T-helper 22 cell (primary cell): ENCODE measurements at places on chromosomes 1 and 21.

GRCh38 chr1:30718636-30719405 is 4.6 kb downstream of the MATN1 start:
- peak; percentile 62 for DNase-seq

GRCh38 chr21:30271611-30272010 is 11.1 kb downstream of the KRTAP24-1 start:
- no peak for DNase-seq

DNA sequence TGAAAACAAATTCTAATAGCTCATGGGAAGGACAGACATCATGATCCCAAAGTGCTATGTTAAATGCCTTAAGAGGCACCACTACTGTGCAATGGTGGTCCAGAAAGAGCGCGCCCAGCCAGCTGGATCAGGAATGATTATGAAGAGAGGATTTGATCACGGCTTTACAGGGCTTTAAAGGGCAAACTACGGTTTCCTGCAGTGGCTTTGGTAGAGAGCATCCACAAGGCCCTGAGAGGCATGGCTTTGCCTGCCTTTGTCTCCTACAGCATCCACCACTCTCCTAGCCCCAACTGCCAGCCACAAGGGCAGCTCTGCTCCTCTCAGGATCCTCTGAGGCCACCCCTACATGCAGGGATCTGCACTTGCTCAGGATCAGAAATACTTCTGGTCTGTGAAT is 40.7 kb downstream of the ZNF281 start:
- no peak for DNase-seq

DNA sequence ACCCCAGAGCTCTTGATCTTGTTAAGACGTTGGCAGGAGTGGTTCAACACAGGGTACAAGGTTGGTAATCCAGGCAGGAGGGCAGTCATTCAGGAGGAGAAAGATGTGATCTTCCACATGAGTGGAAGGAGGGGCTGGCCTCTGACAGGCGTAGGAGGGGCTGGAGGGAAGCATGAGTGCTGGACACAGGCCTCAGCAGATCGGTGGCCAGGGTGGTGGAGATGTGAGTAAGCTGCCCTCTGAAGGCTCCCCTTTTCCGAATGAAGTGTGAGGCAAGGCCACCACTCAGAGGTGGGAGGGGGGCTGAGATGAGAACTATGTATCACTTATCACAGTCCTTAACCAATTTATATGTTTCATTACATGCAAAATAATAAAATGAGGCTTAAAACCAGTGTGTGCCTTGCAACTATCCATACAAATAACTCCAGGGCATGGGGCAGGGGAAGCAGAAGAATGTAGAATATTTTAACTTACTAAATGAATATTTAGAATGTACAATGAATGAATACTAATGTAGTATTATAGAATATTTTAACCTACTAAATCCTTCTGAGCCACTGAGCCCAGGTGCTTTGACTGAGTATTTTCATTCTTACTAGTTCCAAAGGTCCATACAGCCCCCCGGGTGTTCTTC is 103.5 kb upstream of the TLR5 start:
- no peak for DNase-seq

DNA sequence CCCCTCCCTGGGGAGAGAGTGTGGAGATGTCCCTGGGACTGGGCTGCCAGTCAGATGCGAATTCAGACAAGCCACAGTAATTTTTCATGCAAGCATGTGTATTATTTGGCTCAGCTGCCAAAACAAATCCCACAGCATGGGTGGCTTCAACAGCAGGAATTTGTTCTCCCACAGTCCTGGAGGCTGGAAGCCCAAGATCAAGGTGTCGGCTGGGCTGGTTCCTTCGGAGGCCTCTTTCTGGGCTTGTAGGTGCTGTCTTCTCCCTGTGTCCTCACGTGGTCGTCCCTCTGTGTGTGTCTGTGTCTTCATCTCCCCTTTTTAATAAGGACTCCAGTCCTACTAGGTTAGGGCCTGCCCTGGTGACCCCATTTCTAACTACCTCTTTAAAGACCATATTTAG is 91.9 kb upstream of the ACTRT2 start:
- no peak for DNase-seq

GRCh38 chr1:31102501-31102950 is 37.0 kb upstream of the PUM1 start:
- DNase-seq = no peak

DNA sequence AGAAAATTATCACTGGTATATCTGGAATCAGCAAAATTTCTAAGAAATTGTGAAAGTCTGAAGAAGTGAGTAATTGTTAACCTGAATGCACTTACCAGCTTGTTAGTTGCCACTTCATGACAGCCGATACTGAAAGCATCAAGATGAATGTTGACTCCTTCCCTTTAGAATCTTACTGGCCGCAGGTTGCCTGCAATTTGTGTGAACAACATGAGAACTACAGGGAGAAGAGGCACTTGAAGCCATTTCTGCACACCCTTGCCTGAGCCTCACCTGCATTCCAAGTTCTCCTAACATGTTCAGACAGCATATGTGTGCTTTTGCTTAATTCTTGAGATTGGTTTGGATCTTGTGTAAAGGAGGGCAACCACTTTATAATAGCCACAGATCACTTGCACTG is 59.2 kb upstream of the SSX2IP start:
- no peak for DNase-seq

DNA sequence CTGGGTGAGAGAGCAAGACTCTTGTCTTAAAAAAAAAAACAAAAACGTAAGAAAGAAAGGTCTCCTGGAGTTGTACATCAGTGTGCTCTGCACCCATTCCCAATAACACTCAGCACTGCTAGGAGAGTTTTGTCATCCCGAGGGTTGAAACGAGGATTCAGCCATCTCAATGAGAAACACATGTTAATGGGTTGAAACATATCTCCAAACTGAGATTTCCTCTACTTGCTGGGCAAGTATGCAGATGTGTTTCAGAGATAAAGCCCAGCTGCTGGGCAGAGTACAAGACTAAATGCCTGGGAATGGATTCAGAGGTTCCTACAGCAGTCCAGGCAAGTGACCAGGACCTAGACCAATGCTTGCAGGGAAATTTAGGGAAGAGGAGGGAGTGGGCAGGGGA is 2.6 kb upstream of the MFN2 start:
- DNase-seq = no peak

DNA sequence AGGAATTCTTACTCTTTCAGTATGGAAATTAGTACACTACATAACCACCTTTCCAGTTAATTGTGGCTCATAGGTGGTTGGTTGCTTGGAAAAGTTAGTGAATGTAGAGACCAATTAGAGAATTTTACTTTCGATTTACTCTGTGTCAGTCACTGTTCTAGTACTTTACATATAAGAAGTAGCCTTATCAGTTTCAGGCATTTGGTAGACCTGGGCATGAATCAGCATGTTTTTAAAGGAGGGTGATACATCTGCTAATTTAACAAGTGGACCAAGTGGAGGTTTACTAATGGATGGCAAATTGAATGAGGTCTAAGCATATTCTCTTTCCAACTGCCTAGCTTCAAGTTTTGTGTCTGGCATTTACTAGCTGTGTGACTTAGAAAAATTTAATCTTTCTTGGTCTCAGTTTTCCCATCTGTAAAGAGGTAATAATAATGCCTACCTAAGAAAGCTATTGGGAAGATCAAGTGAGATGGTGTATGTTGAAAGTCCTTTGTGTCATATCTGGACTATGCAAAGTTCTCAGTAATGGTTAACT is 1158.6 kb downstream of the PLA2G4A start:
- no peak for DNase-seq

DNA sequence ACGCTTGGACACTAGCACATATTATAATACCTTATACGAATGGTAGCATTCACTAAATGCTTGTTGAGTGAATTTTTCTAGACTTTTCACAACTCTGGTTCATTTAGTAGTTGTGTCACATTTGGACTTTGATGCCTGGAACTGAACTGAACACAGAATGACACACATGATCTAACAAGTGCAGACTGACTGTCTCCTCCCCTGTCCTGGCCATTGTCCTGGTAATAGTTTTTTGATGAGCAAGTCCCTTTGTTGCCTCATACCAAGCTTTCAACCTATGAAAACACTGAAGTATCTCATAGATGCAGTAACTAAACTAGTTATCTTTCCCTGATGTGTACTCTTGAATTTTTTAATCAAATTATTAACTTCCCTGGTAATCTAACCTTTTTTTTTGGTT is 66.4 kb downstream of the LRRC8D start:
- no peak for DNase-seq

DNA sequence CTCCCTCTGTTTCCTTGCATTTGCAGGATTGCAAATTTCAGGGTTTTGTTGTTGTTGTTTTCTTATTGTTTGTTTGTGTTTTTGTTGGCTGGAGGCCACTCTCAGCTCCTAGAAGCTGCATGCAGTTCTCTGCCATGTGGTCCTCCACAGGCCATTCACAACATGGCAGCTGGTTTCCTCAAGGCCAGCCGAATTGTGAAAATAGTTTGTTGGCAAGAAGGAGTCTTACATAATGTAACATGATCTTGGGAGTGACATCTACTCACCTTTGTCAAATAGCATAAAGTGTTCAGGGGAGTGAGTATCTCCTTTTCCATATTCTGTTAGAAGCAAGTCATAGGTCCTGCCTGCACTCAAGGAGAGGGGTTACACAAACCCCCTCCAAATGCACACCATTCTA is 10.6 kb upstream of the UAP1 start:
- DNase-seq = no peak

- no peak for DNase-seq
Measured at GRCh38 chr1:180028864-180029263, 74.3 kb downstream of the CEP350 start.

- DNase-seq = no peak
Measured at GRCh38 chr1:222975472-222976122, 160.8 kb downstream of the DISP1 start.

DNA sequence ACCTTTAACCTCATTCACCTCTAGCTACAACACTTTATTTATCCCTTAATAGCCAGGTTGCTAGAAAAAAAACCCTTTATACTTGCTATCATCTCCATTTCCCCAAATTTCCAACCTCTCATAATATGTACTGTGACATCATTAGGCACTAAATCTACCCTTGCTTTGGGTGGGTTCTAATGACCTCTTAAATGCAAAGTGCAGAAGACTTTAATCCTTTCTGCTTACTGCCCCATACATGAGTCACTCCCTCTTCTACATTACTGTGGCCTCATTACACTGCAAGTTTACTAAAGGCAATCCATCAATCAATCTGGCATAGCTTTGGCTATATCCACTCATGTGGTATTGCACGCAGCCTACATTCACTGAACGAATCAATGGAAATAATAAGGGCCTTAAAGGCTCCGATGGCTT is 353.3 kb downstream of the SMYD3 start:
- DNase-seq = no peak

GRCh38 chr1:12770620-12771019 is 2.9 kb upstream of the PRAMEF12 start:
- DNase-seq = no peak

DNA sequence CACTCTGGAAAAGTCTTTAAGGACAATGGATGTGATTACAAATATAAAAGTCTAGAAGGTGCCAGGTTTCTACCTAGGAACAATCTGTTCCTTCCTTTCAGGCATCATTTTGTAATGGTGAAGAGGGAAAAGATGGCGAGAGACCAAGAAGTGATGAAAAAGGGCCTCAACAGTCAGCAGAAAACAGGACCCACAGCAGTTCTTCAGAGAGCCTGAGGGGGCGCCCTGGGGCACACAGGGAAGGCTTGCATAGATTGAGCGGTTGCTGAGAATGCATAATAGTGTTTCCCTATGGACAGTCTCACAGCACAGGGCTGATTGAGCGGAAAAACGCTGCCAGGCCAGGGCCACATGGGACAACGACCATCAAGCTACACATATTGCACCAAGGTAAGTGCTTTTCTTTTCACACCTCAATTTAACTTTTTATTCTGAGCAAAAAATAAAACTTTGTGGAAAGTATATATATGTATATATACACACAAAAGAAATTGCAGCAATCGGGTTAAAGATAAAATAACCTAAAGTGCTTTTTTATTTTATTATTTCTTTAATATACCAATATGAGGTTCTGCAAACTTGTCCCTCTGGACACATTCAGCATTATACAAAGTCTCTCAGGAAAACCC is 3.1 kb upstream of the YRDC start:
- peak; percentile 38 for DNase-seq

- no peak for DNase-seq
Measured at GRCh38 chr21:45379171-45379900, 25.6 kb upstream of the COL18A1 start.

GRCh38 chr1:24321697-24322469 is 2.7 kb downstream of the GRHL3 start:
- DNase-seq = peak; percentile 47

DNA sequence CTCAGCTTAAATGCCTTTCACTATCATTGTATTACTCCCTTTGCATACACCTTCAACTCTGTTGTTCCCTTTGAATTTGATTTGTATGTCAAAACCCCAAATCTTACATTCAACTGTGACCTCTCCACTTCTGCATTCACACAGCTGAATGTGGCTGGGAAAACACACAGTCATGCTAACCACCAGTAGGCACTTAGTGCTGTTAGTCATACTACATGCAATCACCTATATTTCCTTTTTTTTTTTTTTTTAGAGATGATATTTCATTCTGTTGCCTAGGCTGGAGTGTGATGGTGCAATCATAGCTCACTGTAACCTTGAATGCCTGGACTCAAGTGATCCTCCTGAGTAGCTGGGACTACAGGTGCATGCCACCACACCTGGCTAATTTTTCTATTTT is 16.2 kb downstream of the BTBD8 start:
- DNase-seq = no peak

DNA sequence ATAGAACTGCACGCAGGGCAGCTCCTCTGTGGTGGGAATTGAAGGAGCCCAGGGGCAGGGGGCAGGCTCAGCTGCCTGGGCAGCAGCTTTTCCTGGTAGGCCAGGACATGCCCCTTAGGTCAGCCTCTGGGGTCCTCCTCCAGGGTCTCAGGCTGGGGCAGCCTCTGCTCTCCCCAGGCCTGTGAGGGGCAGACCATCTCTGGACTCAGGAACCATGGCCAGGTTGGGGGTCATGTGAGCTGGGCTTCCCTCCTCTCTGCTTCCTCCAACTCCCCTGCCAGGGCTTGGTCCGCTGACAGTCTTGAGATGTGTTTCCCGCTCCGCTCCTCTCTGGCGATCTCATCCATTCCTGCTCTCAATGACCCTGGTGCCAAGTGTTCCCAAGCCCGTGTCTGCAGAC is 5.7 kb downstream of the C1orf210 start:
- no peak for DNase-seq

DNA sequence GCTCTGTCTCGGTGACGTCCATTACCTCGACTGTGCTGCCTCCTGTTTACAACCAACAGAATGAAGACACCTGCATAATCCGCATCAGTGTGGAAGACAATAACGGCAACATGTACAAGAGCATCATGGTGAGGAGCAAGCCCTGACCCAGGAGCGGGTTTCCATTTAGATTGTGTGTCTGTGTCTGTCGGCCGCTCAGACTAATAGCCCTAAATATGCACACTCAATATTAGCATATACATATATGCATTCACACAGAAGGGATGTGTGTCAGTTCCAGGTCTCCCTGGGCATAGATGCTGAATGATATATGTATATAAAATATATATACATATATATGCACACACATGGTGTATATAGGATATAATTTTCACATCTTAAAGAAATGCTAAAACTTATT is 111.7 kb downstream of the RGL1 start:
- no peak for DNase-seq

- no peak for DNase-seq
Measured at GRCh38 chr1:151539321-151540020, 638 bp upstream of the TUFT1 start.

- no peak for DNase-seq
Measured at GRCh38 chr1:50921029-50921428, 39.0 kb downstream of the FAF1 start.

- DNase-seq = no peak
Measured at GRCh38 chr1:46830665-46831322, 31.9 kb downstream of the CYP4B1 start.

- DNase-seq = no peak
Measured at GRCh38 chr1:9960706-9961562, 17.7 kb downstream of the NMNAT1 start.

GRCh38 chr1:44811234-44811633 is 2.9 kb downstream of the BTBD19 start:
- DNase-seq = no peak
